ENCODE measurements at places on chromosomes 13 and 19. TPM values are rescaled to one million over a fixed set of nuclear protein-coding genes. Genes with fewer than 3 reads are reported as not detected.
A peak's percentile ranks its signal among the peaks of the same experiment; 100 is the strongest.

DNA sequence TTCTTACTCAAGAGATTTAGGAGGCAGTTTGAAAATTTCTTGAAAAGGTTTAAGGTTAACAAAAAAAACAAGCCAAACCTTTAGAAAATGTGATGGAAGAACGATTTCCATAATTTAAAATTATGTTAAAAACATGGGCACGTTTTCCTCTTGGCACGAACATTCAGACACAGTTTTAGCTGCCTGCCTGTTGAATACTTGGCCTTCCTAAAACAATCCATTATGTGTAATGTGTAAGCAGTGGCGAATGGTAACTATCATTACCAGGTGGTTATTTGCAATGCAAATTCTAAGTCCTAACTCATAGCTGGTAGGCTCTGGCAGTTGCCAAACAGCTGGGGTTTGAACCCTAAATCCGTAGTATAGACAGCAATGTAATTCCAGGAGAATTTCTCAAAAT is 1425.7 kb upstream of the SLC10A2 start:
- no peak for DNase-seq

- DNase-seq: no peak
Measured at GRCh38 chr13:111184458-111185401, 69.6 kb downstream of the ARHGEF7 start.

- peak; percentile 49 for DNase-seq
Measured at GRCh38 chr19:39110263-39110967, 15.2 kb upstream of the PAK4 start.

DNA sequence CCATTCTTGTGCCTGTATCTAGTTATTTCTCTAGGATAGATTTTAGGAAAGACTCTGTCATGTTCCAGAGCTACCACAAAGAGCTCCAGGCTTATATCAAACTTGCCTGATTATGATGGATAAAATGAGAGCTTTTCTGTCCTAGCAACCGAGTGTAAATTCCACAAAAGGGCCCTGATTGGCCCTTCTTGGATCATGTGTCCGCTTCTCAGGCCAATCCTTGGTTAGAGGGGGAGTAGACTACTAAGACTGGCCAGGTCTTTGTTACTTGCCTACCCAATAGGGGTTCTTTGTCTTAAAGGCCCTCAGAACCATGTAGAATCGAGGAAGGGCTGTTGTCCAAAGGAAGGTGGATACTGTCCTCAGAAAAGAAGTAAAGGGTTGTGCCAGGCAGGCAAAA is 2.4 kb downstream of the DHX34 start:
- DNase-seq: peak; percentile 55

The SIGLEC8 gene
- not detected for polyA plus RNA-seq

DNA sequence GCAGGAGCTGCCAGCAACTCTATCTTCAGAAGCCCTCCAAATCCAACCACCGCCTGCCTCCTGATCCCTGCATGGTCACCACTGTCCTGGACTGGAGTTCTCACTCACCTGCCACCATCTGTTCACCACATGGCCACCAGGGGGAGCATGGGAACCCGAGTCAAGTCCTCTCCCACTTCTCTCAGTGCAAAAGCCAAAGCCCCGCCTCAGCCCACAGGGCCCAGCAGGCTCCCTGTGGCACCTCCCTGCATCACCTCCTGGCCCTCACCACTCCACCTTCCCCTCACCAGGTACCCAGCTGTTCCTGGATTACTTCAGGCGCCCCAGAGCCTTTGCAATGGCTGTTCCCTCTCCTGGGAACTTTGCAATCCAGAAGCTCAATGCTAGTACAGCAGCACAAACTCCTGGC is 5.3 kb downstream of the DHPS start:
- DNase-seq: peak; percentile 60

DNA sequence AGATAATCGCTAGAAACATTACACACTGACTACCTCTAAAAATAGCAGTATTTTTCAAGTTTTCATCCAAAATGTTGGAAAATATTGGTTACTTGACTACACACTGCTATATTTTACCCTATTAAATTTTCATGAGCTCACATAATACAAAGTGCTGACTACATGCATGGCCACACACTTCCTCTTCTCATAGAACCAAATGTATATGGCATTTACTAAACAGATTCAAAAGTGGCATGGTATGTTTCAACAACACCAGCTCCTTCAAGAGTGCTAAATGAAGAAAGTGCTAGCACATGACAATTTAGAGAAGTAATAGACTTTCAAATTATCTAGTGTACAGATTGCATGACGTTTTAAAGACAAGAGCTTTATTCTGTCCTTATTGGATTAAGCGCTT is 780.4 kb upstream of the SLITRK6 start:
- DNase-seq: no peak

GRCh38 chr13:101152184-101152583 is 264.1 kb downstream of the NALCN start:
- DNase-seq: no peak

The SYNGR4 gene
- polyA plus RNA-seq: not detected

The IL12RB1 gene
- 17.5 TPM for polyA plus RNA-seq

GRCh38 chr13:110388108-110388943 is 81.2 kb downstream of the COL4A2 start:
- DNase-seq: no peak
